ENCODE measurements at places on chromosomes 12 and 14.

- no peak for DNase-seq
Observed at GRCh38 chr14:40806471-40806870, 800.2 kb upstream of the LRFN5 start.

- no peak for DNase-seq
Observed at GRCh38 chr12:116943419-116944372, 32.9 kb downstream of the FBXW8 start.

GRCh38 chr12:9041321-9041720, 52.0 kb downstream of the KLRG1 start:
- no peak for DNase-seq

DNA sequence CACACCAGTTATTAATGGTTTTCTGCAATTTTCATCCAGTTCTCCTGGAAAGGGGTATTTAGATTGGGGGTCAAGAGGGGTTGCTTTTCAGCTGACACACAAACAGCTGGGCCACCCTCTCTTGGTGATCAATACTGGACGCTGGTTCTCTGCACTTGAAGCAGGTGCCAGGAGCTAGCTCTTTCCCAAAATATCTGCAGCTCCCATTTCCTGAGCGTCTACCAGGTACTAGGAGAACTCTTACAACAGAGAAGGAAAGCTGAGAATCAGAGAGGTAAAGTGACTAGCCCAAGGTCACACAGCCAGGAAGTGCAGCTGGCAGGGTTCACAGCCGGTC, 1.2 kb downstream of the TESC start:
- DNase-seq = no peak

DNA sequence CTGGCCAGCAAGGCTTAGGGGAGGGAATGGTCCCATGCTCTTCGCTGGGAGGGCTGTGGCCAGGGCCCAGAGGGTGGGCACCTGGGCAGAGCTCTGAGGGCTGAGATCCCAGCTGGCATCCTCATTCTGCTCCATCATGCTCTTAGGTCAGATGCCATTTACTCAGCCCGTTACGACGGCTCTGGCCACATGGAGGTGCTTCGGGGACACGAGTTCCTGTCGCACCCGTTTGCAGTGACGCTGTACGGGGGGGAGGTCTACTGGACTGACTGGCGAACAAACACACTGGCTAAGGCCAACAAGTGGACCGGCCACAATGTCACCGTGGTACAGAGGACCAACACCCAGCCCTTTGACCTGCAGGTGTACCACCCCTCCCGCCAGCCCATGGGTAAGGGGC, 30.8 kb upstream of the LRP1-AS start:
- no peak for DNase-seq

DNA sequence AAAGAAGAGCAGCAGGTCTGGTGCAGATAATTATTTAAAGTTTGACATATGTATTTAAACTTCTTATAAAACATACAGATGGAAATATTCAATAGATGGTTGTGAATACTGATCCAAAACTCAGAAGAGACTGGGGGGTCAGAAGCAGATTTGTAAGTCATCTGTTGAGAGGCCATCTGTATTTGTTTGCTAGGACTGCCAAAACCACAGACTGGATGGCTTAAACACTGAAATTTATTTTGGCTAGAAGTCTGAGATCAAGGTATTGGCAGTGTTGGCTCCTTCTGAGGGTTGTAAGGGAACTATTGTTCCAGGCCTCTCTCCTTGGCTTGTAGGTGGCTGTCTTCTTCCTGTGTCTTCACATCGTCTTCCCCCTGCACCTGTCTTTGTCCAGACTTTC, 153.9 kb downstream of the LRRK2 start:
- DNase-seq = no peak
